ENCODE measurements at places on chromosomes 2 and 18. TPM values are rescaled to one million over a fixed set of nuclear protein-coding genes. Genes with fewer than 3 reads are reported as not detected.

IRS1 gene
- 17.0 TPM for total RNA-seq

RGPD4 gene
- not detected for total RNA-seq

ECEL1 gene
- total RNA-seq = 0.35 TPM

FSHR gene
- not detected for total RNA-seq

VAMP8 gene
- total RNA-seq = 73.3 TPM

SLC16A14 gene
- total RNA-seq = 2.5 TPM

Data from mesenteric fat pad (tissue), 1 donor.